IPS DF 19.7 (cell line): ENCODE measurements at places on chromosomes 12 and 14.

DNA sequence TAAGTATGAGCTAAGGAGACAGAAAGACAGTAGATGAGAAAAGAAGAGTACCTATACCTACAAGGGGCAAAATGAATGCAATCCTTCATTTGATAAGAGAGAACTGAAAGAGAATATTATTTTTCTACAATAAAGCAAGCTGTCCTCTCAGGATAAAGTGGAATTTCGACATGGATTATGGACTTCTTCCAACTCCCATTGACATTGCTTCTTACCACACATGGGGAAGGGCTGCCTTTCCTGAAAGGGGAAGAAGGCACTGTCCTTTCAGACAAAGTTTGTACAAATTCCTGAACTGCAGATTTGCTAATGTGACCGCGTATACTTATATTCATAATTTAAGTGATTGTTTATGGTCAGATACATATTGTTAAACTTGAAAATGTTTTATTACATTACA, 4.3 kb upstream of the HEBP1 start:
- no peak for DNase-seq

DNA sequence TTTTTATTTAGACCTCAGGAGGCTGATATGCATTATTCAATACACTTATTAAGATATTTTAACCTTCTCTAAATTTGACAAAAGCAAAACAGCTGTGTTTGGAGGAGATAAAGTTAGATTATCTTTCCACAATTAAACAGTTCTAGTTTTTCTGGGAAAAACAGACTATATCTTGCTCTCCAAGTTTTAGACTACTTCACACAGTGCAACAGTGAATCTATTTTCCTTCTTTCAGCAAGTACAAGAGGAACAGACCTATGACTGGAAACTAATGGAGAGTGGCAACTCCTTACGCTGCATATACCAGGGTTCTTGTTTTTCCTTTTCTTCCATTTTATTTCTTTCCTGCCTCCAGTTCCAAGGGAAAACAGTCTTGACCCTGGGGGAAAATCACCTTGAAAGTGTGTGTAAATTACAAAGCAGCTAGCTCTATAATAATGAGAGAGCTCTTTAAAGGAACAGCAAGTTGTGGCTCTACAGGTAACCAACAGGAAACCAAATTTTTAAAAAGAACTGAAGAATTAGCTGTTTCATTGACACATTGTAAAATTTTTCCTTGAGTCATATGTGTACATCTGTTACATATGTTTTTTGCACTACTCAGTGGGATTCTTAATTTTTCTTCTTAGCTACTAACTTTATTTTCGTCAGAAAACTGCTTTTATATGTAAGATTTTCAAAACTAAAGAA, 27.4 kb downstream of the DNM1L start:
- DNase-seq: no peak

DNA sequence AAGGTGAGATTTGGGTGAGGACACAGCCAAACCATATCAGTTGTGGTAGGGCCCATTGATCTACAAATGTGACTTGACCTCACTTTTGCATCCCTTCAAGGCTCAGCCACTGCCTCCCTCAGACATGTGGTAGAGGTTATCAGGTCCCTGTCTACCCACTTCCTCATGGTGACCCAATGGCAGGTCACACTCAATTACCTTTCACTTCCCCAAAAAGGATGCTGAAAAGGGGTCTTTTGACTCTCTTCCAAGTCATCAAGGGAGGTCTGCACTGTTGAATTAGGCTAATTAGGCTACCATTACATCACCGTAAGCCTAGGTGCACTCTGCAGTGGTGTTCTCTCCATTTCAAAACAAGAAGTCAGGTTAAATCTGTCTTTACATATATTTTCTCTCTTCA, 22.6 kb upstream of the DRAM1 start:
- no peak for DNase-seq

- DNase-seq: no peak
Measured at GRCh38 chr12:31817120-31817519, 88.3 kb upstream of the AMN1 start.

DNA sequence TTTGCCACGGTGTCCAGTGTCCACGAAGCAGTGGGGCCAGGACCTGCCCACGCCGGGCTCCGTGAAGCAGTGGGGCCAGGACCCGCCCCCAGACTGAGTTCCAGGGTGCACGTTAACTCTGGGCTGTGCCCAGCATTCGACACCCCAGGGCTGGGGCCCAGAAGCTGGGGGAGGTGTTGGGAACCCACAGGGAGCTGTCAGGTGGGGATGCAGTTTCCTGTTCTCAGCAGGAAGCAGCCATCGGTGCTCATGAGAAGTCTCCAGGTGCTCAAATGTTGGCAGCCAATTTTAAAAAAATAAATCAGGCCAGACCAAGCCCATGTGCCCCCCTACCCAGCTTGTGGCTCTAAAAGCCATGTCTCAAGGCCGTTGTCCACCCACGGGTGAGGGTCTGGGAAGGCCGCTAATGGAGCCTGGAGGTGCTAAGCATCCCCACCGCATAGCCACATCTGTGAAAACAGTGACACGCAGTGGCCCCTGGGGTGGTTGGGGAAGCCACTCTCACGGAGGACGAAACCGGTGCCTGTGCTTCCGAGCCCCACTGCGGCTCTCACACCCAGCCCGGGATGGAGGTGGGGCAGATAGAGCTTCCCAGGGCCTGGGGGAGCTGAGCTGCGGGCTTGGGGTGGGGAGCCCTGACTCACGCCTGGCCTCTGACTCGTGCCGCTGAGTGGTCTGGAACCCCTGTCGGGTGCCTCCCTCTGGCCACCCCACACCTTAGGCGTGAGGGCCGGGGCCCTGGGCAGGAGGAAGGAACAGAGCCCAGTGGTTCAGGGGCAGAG, 53.5 kb downstream of the FBRSL1 start:
- DNase-seq: no peak

GRCh38 chr12:126487431-126487980, 1422.3 kb downstream of the AACS start:
- DNase-seq: no peak

DNA sequence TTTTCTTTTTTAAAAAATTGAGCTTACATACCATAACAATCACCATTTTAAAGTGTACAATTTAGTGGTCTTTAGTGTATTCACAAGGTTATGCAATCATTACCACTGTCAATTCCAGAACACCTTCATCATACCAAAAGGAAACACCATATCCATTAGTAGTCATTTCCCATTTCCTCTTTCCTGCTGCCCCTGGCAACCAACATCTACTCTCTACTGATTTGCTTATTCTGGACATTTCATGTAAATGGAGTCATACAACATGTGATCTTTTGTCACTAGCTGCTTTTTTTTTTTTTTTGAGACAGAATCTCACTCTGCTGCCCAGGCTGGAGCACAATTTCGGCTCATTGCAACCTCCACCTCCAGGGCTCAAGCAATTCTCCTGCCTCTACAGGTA, 66.8 kb upstream of the CFL2 start:
- no peak for DNase-seq

- DNase-seq: no peak
Measured at GRCh38 chr14:60300019-60300418, 51.0 kb downstream of the PPM1A start.

GRCh38 chr12:2429032-2429431, 365.7 kb upstream of the FKBP4 start:
- no peak for DNase-seq

GRCh38 chr14:69356903-69357543, 41.1 kb downstream of the ERH start:
- no peak for DNase-seq

GRCh38 chr12:24797901-24798300, 151.0 kb downstream of the BCAT1 start:
- DNase-seq: no peak

DNA sequence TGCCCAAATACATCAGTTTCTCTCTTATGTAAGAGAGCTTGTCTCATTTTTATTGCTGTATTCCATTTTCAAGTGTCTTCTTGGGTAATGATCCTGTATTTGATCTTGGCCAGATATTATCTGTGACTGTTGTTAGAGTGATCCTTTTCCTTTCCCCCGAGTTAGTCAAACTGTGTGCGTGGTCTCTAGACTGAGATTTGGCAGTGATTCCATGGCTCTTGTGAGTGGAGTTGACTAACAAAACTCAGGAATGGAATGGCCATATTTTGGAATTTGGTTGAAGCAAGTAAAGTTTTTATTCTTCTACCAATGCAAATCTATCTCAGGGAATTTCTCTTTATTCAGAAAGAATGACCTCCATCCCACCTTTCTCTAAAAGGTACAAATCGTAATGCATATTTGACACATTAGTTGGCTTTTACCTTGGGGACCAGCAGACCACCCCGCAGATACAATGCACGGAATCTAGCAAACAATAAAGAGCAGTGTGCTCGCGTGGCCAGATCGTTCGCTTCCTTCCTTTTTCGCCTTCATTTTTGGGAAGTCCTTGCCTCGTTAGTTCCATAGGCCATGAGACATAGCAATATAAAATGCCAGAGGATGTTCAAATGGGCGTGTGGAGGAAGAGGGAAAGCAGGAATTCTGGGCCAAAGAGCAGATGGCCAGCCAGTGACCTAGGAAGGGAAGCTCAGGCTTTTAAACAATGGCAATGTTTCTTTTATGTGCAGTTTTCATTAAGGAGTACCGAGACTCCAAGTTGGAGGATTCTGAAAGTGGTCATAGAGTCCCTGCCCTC, 24.4 kb downstream of the ETV6 start:
- DNase-seq: no peak

DNA sequence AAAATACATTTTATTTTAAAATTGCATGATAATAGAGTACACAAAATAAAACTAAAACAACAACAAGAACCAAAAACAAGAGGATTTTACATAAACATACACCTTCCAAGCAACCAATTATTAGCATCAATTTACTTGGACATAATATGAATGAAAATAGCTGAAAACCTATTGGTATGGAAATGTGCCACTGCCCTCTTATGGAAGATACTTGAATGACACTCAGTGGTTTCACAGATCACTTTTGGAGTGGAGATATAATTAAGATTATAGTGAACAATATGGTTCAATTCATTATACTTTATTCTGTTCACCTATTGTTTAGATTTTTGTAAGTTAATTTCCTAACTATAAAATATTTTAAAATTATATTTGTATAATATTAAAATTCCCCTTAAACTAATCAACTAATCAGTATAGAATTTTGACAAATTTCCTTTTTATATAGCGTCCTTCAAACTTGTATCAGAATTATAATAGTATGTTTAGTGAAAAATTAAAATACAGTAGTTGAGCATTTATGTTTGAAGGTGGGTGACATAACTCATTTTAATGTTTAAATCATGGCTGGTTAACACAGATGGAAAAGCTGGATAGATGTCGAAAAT, 70.1 kb downstream of the SLC6A15 start:
- DNase-seq: no peak

DNA sequence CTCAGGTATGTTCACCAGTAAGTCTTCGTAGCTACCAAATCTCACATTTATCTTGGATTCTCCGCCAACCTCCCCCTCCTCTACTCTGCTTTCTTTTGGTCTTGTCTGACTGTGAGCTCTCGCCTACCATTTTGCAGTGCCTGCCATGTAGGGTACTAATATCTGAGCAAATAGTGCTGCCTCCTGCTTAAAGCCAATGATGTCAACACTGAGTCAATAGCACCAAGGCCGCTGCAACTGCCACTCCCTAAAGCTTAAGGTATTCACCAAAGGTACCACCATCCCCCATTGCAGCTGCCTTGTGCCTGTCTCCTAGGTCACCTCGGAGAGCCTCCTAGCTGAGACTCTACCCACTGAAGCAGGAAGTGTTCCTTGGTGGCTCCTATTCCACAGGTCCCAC, 114.8 kb upstream of the FUT8 start:
- DNase-seq: no peak

DNA sequence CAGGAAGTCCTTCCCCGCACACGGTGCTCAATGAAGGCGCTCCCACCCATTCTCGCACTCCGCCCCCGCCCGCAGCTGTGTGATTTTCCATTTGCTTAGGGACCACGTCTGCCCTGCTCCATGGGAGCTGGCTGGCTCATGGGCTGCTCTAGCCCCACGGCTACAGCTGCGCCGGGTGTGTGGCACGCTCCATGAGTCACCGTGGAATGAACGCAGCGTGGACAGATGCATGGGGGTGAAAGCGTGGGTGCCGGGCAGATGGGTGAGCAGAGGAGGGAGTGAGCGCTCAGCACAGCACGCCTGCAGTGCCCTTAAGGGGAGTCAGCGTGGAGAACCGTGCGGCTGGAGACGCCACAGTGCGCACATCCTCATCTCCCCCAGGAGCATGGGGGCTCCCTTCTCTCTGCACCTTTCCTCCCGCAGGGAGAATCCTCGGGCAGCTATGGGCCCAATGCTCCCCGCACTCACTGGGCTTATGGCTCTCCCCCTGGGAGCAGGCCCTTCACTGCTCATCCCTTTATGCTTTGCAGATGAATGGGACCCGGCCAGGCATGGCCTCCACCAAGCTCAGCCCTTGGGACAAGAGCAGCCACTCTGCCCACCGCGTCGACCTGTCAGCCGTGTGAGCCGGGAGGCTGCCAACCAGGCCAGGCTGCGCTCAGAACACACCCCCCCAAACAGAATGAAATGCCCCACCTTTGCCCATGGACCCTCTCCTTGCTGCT, 185.1 kb downstream of the ADGRD1 start:
- no peak for DNase-seq

GRCh38 chr12:19220852-19221466, 91.4 kb downstream of the PLEKHA5 start:
- no peak for DNase-seq

DNA sequence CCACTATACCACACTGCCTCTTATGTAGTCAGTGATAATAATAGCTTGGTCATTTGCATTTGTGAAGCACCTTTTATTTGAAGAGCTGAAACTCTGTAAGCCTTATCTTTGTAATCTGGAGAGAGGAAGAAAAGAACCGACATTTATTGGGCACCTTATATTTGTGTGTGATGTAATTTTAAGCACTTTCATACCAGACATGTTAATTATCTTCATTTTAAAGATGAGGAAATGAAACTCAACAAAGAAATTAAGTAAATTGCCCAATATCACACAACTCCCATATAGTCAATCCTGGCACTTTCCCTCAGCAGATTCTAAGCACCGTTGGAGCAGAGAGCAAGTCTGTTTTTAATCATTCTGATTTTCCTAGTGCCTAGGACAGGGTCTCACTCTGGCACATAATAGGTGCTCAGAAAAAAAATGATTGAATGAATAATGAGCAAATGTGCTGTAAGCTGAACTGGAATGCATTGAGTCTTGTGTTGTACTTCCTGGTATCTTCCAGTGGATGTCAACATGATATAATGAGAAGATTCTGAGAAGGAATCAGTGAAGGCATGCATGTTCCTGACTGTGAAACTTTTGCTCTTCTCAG, 418.9 kb downstream of the ZFP36L1 start:
- DNase-seq: no peak

- no peak for DNase-seq
Measured at GRCh38 chr14:55107766-55108554, 21.1 kb upstream of the LGALS3 start.

GRCh38 chr14:95498622-95499353, 17.7 kb downstream of the SYNE3 start:
- DNase-seq: no peak

- no peak for DNase-seq
Measured at GRCh38 chr14:70599345-70599744, 1.1 kb downstream of the MED6 start.

DNA sequence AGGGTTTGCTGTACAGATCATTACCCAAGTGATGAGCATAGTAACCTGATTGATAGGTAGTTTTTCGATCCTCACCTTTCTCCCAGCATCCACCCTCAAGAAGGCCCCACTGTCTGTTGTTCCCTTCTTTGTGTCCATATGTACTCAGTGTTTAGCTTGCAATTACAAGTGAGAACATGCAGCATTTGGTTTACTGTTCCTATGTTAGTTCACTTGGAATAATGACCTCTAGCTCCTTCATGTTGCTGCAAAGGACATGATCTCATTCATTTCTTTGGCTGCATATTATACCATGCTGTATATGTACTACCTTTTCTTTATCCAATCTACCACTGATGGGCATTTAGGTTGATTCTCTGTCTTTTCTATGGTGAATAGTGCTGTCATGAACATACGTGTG, 181.6 kb upstream of the FOXG1 start:
- no peak for DNase-seq
